HT1080 (cell line): ENCODE measurements at places on chromosomes 2 and 18. TPM values are rescaled to one million over a fixed set of nuclear protein-coding genes. Genes with fewer than 3 reads are reported as not detected.

The FAHD2B gene
- 1.1 and 1.4 TPM in 2 replicates for total RNA-seq

The TLX2 gene
- not detected in 2 replicates for total RNA-seq

The HAAO gene
- total RNA-seq = not detected in 2 replicates

The STEAP3 gene
- total RNA-seq = 67.8 and 87.6 TPM in 2 replicates

The MC4R gene
- not detected in 2 replicates for total RNA-seq

The GPR45 gene
- total RNA-seq = not detected in 2 replicates
